Activated CD8-positive, alpha-beta memory T cell treated with anti-CD3 and anti-CD28 coated beads, Interleukin-2, amount 10 ng/mL, durations not matched to agents 7 days and 5 days (primary cell): ENCODE measurements at places on chromosomes 16 and 17. TPM values are rescaled to one million over a fixed set of nuclear protein-coding genes. Genes with fewer than 3 reads are reported as not detected.
A peak's percentile ranks its signal among the peaks of the same experiment; 100 is the strongest.

The AIPL1 gene
- not detected for total RNA-seq

The TBC1D26 gene
- total RNA-seq, result not detected

The AOC3 gene
- 1.1 TPM for total RNA-seq

The SMG1 gene
- total RNA-seq, result 111 TPM

The SYCE1L gene
- 3.8 TPM for total RNA-seq

The RHOT2 gene
- total RNA-seq, result 134 TPM

The DRG2 gene
- 54.5 TPM for total RNA-seq

The PRSS22 gene
- total RNA-seq, result not detected

The CCL2 gene
- total RNA-seq, result 0.73 TPM

- peaks cover 24% of the 10 kb centered on the region for H3K4me1 ChIP-seq
- no peaks in the 10 kb centered on the region for H3K36me3 ChIP-seq
- peak; percentile 97 for DNase-seq
- H3K4me3 ChIP-seq, result peak overlapping the region; percentile 69
- H3K27me3 ChIP-seq, result peaks cover under 1% of the 10 kb centered on the region
- peak overlapping the region; percentile 84 for H3K27ac ChIP-seq
These were observed 14.7 kb downstream of the DLG4 start for GRCh38 chr17:7204828-7205461.

GRCh38 chr17:43384476-43384862 lies 14.3 kb upstream of the ARL4D start:
- peaks cover 7% of the 10 kb centered on the region for H3K36me3 ChIP-seq
- DNase-seq, result no peak
- H3K27ac ChIP-seq, result no peak overlapping the region
- H3K4me3 ChIP-seq, result no peak overlapping the region
- H3K4me1 ChIP-seq, result peaks cover 12% of the 10 kb centered on the region
- H3K27me3 ChIP-seq, result no peaks in the 10 kb centered on the region

DNA sequence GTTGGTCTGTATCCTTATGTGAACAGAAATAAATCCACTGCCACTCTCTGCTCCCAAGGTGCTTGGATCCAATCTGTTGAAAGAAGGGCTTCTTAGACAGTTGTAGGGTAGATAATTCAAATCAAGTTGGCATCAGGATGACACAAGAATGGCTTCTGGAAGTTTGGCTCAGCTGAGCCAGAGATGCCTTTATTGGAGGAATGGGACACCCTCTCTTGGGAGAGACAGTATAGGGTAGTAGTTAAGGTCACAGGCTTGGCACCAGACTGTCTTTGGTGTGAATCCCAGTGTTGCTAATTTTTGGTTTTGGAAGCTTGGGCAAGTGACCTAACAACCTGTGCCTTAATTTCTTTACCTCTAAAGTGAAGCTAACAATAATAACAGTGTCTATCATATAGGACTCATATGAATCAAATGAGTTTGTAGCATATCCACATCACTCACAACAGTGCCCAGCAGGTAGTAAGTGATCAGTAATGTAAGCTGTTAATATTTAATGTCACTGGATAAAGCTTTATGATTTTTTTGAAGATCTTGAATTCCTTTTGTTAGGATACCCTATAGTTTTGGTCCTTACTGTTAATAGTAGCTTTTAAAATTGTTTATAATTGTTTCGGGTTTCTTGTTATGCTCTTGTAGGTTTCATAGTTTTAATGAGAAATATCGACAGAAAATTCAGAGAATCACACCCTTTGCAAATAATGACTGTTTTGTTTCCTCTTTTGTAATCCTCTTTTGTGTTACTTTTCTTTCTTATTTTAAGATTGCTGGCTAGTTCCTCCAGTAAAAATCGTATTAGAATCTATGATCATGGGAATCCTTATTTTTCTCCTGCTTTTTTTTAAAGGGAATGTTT lies 19.1 kb downstream of the ZNRF1 start:
- H3K27me3 ChIP-seq, result no peaks in the 10 kb centered on the region
- peaks cover 30% of the 10 kb centered on the region for H3K4me1 ChIP-seq
- no peak for DNase-seq

- H3K4me3 ChIP-seq, result no peak overlapping the region
- peaks cover 3% of the 10 kb centered on the region for H3K27me3 ChIP-seq
These were observed 10.8 kb upstream of the CBLN1 start for GRCh38 chr16:49292413-49292812.

GRCh38 chr16:80147026-80147655 lies 393.7 kb upstream of the DYNLRB2 start:
- H3K4me3 ChIP-seq, result no peak overlapping the region
- H3K4me1 ChIP-seq, result no peaks in the 10 kb centered on the region
- no peaks in the 10 kb centered on the region for H3K27me3 ChIP-seq
- no peak for DNase-seq
- no peaks in the 10 kb centered on the region for H3K36me3 ChIP-seq

DNA sequence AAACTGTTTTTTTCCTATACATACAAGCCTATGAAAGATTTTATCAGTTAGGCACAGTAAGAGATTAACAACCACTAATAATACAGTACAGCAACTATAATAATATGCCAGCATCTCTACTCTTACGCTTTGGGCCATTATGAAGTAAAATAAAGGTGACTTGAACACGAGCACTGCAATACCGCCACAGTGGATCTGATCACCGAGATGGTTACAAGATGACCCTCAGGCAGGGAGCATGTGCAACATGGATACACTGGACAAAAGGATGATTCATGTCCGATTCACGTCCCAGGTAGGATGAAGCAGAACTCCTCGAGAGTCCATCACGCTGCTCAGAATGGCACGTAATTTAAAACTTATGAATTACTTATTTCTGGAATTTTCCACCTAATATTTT lies 10.5 kb downstream of the PELP1 start:
- no peak for DNase-seq
- H3K36me3 ChIP-seq, result peaks cover 42% of the 10 kb centered on the region
- no peak overlapping the region for H3K27ac ChIP-seq

- H3K27me3 ChIP-seq, result no peaks in the 10 kb centered on the region
- no peak overlapping the region for H3K27ac ChIP-seq
- DNase-seq, result no peak
- H3K36me3 ChIP-seq, result peaks cover 27% of the 10 kb centered on the region
These were observed 30.4 kb downstream of the ERN1 start for GRCh38 chr17:64099543-64099942.

DNA sequence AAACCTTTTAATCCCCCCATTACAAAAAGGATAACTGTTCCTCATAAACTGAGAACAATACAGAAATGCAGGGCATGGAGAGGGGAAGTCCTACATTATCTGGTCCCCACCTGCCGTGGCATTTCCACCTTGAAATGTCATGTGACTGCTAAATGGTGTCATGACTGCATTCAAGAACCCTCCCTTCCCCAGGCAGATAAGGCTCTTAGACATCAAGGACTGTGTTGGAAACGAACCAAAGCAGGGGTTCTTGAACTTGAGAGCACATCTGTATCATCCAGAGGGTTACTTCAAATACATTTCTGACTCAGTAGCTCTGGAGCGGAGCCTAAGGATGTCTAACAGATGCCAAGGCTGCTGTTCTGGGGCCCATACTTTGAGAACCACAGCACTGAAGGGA lies 18.4 kb downstream of the CMTM3 start:
- H3K27me3 ChIP-seq, result no peaks in the 10 kb centered on the region
- peaks cover 12% of the 10 kb centered on the region for H3K4me1 ChIP-seq
- H3K4me3 ChIP-seq, result no peak overlapping the region
- DNase-seq, result no peak

- H3K27ac ChIP-seq, result no peak overlapping the region
- H3K4me1 ChIP-seq, result peaks cover 14% of the 10 kb centered on the region
- DNase-seq, result no peak
- H3K27me3 ChIP-seq, result peaks cover 32% of the 10 kb centered on the region
These were observed 515 bp downstream of the GFAP start for GRCh38 chr17:44914698-44915271.

DNA sequence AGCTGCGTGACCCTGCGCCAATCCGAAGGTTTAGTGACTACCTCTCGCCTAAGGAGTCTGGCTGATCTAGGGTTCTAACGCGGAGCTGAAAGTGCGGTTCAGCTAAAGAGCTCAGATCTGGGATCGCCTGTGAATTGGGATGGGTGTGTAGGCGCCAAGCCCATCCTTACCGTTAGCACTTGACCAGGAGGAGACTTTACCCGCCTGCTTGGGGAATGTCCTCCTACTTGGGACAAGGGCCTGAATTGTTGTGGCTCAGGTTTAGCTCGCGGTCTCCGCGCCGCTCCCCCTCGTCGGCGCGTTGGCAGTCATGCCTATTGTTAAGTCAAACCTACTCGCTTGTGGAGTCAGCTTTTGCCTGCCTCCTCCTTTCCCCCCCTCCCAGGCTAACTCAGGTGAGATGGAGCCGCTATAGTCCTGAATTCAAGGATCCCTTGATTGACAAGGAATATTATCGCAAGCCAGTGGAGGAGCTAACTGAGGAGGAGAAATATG lies 480 bp downstream of the MRPS7 start:
- peaks cover 17% of the 10 kb centered on the region for H3K36me3 ChIP-seq
- H3K27ac ChIP-seq, result peak overlapping the region; percentile 99
- no peak for DNase-seq
- H3K4me3 ChIP-seq, result peak overlapping the region; percentile 94
- peaks cover 42% of the 10 kb centered on the region for H3K4me1 ChIP-seq
- no peaks in the 10 kb centered on the region for H3K27me3 ChIP-seq

DNA sequence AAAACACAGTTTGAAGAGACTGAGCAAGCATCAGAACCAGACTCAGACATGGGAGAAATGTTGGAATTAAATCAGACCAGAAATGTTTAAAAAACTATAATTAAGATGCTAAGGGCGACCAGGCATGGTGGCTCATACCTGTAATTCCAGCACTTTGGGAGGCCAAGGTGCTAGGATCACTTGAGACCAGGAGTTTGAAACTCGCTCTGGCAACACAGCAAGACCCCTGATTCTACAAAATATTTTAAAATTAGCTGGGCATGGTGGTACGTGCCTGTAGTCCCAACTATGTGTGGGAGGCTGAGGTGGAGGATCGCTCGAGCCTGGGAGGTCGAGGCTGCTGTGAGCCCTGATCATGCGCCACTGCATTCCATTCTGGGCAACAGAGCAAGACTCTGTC lies 160.3 kb downstream of the COPRS start:
- H3K27ac ChIP-seq, result no peak overlapping the region
- H3K4me1 ChIP-seq, result no peaks in the 10 kb centered on the region
- H3K27me3 ChIP-seq, result peaks cover 28% of the 10 kb centered on the region
- no peaks in the 10 kb centered on the region for H3K36me3 ChIP-seq
- no peak overlapping the region for H3K4me3 ChIP-seq
- DNase-seq, result no peak

GRCh38 chr16:60413969-60414368 lies 1622.3 kb downstream of the CDH8 start:
- H3K4me3 ChIP-seq, result no peak overlapping the region
- no peak overlapping the region for H3K27ac ChIP-seq
- no peaks in the 10 kb centered on the region for H3K27me3 ChIP-seq
- no peaks in the 10 kb centered on the region for H3K4me1 ChIP-seq

- no peaks in the 10 kb centered on the region for H3K36me3 ChIP-seq
- no peak overlapping the region for H3K4me3 ChIP-seq
- peaks cover 36% of the 10 kb centered on the region for H3K4me1 ChIP-seq
- H3K27me3 ChIP-seq, result peaks cover 14% of the 10 kb centered on the region
These were observed 12.3 kb downstream of the CPNE2 start for GRCh38 chr16:57104706-57105105.

- no peaks in the 10 kb centered on the region for H3K36me3 ChIP-seq
- DNase-seq, result no peak
- H3K4me3 ChIP-seq, result no peak overlapping the region
- H3K4me1 ChIP-seq, result peaks cover 18% of the 10 kb centered on the region
- no peak overlapping the region for H3K27ac ChIP-seq
These were observed 12.3 kb upstream of the SPN start for GRCh38 chr16:29650771-29651170.

DNA sequence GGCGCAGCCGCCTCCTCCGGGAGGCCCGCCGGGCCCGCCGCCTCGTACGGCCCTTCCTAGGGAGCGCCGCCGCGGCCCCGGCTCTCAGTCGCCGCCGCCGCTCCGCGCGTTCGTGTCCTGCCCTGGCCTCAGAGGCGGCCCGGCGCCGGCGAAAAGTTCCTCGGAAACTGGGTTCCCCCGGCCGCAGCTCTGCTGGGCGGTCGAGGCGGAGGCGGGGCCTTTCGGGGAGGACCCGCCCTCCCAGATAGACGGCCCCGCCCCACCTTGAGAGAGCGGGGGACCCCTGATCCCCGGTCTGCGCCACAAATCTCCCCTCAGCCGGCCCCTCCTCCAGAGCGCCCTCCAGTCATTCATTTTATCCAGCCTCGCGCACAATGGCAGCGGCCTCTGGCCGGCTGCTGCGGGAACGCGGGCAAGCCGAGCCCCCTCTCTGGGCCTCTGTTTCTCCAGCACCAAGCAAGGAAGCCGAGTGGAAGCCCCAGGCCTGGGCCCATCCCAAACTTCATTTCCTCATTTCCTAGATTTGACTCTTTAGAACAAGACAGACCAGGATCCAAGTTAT lies at the start of gene SREBF1:
Gene SREBF1 (minus strand): TSS at position 169 of the 562 bp plus-strand sequence. CDS start 169 bp downstream, outside the sequence.
- no peaks in the 10 kb centered on the region for H3K27me3 ChIP-seq
- peaks cover 13% of the 10 kb centered on the region for H3K36me3 ChIP-seq
- DNase-seq, result peak; percentile 80
- H3K4me1 ChIP-seq, result peaks cover 74% of the 10 kb centered on the region
- H3K4me3 ChIP-seq, result peak within 1 kb of the TSS; percentile 85

DNA sequence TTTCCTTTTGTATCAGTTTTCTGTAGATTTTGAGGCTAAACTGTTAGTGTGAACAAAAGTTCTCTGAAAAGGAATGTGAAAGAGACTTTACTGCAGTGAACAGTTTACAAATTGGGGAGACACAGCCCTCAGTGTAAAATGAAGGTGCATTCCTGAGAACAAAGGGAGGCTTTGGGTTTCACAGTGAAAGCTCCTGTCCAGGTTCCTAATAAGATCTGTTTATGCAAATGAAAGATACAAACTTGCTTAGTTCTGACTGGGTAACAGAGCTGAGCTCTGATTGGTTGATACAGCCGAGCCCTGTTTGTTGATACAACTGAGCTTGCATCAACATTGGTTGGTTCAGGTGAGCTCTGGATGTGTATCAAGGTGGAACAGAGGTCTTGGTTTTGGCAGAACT lies 8.3 kb upstream of the CDRT15 start:
- H3K4me1 ChIP-seq, result no peaks in the 10 kb centered on the region
- peaks cover 2% of the 10 kb centered on the region for H3K27me3 ChIP-seq
- H3K36me3 ChIP-seq, result no peaks in the 10 kb centered on the region
- no peak for DNase-seq

DNA sequence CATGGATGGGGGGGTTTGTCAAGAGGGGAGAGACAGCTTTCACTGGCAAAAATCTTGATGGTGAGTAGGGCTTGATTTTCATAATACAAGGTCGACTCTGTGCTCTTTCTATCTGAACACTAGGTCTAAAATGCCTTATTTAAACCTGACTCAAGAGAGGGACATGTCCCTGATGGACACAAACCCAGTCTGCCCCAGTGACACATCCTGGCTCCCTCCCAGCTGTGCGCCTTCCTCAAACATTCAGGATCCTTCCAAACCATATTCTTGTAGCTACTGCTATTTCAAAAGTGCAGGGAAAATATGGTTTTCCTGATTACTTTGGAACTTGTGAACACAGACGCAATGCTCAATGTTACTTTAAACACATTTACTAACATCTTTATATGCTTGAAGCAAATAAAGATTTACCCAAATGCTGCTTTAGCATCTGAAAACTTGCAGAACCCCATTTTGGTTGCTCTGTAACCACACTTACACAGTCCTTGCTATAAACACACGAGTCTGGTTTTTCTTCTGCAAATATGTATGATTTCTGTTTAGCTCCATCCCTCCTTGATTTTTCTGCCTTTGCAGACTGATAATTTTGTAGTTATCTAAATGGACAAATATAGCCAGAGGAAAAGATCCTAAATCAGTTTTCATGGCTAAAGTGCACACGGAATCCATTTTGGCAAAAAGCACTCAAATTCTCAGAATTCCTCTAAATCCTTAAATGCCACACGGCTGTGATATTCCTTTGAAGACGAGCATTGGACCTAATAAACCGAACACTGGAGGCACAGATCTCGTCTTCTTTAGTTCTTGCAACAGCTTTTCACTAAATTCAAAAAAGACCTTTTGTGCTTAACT lies 499.9 kb upstream of the ZFHX3 start:
- no peaks in the 10 kb centered on the region for H3K4me1 ChIP-seq
- no peaks in the 10 kb centered on the region for H3K36me3 ChIP-seq
- H3K27ac ChIP-seq, result no peak overlapping the region
- no peak overlapping the region for H3K4me3 ChIP-seq
- peaks cover 34% of the 10 kb centered on the region for H3K27me3 ChIP-seq
- no peak for DNase-seq
